Stimulated activated CD8-positive, alpha-beta memory T cell treated with anti-CD3 and anti-CD28 coated beads, Interleukin-15, amount 100 ng/mL, for 1 hour (primary cell): ENCODE measurements at places on chromosomes 4 and X.

DNA sequence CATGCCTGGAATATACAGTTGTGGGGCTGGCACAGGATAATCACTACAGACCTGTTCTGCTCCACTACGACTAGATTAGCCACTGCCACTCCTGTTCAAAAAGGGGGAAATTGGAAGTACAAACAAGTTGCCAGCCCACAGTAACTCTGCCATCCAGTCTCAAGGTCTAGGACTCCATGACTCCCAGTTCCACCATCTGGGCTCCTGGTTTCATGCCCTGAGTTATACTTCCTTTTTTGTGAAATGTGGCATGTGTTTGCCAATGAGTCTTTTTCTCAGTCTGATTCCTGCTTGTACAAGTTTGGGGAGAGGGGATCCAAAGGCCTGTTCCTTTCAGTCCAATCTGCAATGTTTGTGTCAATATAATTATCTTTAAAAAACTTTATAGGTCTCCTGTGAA lies 1.0 kb upstream of the BLOC1S4 start:
- no peak for DNase-seq

- no peak for DNase-seq
Observed at GRCh38 chr4:184395451-184395917, 78.9 kb downstream of the IRF2 start.

DNA sequence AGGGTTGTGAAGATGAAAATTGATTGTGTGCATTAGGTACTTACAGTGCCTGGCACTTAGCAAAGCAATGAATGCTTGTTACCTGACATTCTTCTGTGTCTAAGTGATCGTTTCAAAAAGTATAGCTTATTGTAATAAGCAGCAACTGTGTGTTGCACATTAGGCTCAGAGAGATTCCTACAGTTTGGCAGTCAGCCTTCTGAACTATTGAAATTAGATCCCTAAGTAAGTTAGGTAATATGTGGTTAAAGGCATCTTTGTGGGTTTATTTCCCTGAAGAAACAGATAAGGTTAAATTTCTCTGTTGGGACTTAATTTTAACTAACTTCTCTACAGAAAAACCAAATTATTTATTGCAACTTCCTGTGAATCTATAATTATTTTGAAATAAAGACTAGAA lies 93.4 kb downstream of the REPS2 start:
- no peak for DNase-seq

DNA sequence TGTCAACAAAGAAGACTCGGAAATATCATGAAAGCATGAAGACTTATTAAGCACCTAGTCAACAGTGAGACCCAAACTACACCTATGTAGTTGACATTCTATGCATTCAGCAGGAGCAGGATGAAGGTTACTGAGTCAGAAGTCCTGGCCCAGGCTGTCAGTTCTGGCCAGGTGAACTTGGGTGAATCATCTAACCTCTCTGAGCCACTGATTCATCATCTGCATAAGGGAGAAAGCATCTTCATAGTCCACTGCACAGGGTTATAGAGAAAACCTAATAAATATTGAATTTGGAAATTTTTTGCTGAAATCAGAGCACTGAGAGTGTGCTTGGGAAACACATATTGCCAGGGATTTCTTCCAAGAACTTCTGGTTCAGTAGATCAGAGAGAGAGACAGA lies 296.0 kb upstream of the SFRP2 start:
- DNase-seq: no peak

GRCh38 chr4:136864604-136865185 lies 667.6 kb downstream of the PCDH18 start:
- DNase-seq: no peak

DNA sequence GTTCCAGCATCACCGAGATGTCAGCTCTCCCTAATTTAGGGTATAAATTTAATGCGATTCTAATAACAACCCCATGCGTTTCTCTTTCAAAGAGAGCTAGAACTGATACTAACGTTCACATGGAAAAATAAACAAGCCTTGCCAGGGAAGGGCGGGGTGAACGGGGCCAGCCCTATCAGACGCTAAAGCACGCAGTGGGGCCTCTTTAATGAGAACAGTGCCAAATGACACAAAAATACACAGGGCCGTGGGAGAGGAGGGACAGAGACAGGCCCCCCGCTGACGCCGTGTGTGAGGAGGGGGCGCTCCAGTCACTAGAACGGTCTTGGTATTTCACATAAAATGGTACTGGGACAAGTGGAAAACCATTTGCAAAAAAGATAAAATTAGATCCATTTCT lies 21.3 kb upstream of the ADRA2C start:
- DNase-seq: no peak

DNA sequence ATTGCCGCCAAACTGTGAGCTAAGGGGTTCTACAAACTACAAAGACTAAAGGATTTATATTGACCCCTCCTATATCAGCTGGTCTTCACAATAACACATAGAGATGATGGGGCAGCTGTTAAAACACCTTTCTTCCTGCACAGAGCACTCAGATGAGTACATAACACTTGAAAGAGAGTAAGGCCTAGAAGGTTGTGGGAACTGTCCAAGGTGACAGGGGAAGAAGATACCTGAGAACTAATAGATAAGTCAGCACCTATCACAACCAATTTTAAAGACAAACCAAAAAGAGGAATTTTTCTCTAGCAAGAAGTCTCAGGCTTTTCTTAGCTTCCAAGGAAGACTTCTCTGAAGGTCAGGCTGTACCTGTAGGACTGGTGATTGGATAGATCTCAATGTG lies 19.1 kb upstream of the CXCL6 start:
- no peak for DNase-seq

- no peak for DNase-seq
Observed at GRCh38 chr4:2141022-2141761, 82.1 kb downstream of the NAT8L start.

DNA sequence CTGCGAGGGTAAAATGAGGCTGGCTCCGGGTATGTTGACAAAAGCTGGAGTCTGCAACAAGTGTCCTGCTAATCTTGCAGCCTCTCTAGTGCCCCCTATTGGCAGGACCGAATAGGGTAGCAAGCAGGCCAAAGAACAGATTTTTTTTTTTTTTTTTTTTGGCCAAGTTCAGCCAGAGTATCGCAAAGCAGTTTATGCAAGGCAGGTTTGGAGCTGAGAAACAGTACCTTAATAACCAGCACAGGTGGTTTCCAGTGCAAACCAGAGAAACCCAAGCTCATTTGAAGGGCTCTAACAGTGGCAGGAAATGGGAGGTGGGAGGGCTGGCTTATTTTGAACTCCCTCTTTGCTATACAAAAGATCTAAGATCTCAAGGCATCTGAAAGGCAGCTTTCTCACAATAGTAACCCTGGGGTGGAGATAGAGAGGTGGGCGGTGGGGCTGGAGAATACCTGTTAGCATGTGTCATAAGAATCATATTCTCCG lies 38.2 kb upstream of the OCIAD2 start:
- no peak for DNase-seq

DNA sequence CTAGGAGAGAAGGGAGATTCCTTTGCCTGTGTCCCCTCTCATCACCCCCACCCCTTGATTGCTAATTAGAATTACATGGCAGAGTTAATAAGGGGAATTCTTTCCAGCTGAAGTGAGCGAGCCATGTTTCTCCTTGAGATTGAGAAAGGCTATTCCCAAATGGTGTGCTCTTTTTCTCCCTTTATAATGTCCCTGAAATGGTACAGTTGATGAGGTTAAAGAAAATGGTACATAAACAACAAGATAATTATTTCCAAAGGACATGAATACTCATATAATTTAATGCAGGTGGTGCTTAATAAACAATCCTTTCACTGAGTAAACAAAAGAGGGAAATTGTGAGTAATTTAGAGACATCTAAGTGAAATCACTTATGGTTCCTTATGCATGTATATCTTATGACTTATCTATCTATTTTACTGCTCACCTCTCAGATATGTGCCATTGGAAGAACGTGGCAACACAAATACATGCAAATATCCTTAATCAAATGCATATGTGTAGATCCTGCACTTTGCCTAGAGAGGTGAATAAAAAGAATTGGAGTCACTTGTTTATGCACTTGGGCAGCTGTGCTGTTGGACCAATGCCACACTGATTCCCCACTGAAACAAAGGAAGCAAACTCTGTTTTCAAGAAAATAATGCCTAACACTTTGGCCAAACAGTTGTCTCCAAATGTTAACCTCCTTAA lies 106.6 kb upstream of the WDR44 start:
- DNase-seq: no peak

DNA sequence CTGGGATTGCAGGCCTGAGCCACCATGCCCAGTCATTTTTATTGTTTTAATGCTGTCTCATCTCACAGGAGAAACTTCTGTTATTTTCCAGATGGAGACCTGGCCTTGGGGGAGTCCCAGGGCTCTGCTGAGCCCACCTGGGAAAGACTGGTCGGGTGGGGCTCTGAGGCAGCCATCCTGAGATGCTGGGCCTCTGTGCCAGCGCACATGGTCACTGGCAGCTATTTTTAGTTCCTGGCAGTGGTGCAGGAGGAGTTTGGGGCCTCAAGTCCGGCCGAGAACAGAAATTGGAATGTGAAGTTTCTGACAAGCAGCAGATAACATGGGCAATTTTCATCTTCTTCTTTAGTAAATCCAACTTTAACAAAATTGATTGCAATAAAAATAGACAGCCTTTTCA lies 44.5 kb downstream of the SORCS2 start:
- no peak for DNase-seq

DNA sequence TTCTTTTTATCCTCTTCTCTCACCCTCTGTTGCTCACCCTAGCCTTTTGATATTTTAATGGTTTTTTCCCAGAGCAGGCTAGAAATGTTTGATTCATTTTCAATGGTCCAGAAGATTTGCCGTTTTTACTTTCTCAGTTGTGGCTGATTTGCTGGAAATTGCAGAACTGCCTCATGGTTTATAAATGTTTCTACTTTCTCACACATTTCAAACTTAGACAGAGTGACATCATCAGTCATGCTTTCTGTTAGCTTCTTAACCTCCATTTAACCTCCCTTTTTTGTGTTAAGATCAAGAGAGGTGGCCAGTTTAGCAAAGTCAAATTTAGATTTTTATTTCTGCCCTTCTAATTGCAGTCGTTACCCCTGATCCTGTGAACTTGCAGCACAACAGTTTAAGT lies 8.7 kb downstream of the RXFP1 start:
- no peak for DNase-seq

DNA sequence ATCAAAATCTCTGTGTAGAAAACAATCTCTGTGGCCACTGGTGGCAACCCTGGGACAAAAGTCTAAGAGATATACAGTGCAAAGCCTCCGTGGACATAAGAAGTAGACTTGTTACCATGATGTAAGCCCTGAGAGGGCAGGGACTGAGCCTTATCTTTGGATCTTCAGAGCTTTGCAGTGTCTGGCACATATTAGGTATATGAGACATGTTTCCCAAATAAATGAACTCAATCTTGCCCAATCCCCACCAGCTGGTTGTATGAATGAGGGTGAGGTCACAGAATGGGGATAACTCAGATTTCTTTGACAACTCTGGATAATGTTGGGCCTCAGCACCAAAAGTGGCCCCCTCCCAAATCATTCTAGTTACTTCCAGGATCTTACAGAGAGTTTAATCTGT lies 511.4 kb upstream of the DIPK2B start:
- no peak for DNase-seq

DNA sequence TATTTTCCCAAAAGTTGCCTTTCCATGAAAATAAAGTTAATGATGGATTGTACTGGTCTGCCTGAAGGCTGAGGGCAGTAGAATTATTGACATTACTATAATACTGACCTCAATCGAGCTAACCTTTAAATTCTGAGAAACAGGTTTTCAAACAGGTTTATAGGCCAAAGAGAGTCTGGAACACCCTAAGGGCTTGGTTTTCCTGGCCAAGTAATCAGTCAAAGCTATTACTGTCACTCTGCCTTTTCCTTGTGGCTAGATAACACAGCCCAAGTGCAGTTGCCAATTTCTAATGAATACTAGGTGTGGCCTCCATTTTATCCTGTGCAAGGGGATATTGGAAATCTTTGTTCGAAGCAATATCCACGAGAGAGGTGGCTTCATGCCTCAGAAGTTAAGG lies 75.2 kb downstream of the INTS12 start:
- DNase-seq: no peak

DNA sequence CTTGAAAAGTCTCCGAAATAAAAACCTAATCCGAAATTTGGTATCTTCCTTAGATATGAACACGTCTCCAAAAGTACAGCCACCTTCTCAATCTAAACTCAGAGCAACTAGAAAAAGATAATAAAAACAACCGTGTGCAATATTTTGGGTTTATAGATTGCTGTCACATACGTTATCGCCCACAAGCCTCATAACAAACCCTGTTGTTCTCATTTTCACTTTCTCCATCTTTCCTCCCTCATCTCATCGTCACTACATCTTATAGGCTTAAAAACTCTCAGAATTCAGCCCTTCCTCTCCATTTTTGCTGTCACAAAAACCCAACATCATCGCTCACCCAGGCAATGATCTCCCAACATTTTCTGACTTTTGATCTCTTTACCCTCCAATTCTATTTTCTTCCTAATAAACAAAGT lies 448 bp upstream of the SCFD2 start:
- no peak for DNase-seq

DNA sequence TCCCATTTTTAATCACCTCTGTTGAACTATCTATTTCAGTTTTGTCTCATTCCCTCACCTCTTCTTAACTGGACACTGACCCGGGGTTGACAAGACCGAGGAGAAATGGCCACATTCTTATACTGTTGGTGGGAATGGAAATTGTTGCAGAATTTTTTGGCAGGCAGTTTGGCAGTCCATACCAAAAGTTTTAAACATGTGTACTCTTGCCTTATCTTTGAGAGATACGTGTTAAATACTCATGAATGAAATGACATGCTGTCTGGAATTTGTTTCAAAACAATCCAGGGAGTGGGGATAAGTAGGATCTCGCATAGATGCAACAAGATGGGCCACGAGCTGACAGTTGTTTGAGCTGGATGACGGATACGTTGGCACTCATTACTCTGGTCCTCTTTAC lies 12.1 kb downstream of the FGFBP1 start:
- DNase-seq: no peak
